Jurkat, Clone E6-1 (cell line): ENCODE measurements at places on chromosomes 2 and 18.

DNA sequence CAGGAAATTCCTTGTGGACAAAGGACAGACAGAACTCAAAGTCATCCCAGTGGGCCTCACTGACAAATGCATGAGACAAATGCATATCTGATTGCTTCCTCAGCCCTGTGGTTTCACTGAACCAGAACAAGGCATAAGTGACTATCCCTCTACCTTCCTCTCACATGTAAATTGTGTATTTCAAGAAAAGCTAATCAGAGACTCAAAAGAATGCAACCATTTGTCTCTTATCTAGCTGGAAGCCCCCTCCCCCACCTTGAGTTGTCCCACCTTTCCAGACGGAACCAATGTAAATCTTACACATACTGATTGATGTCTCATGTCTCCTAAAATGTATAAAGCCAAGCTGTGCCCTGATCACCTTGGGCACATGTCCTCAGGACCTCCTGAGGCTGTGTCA lies 102.0 kb upstream of the TMEM200C start:
- no peak for DNase-seq

GRCh38 chr2:99478632-99479031 lies 11.2 kb downstream of the REV1 start:
- no peak for DNase-seq

- DNase-seq: no peak
Measured at GRCh38 chr2:237472187-237472712, 14.8 kb upstream of the MLPH start.

DNA sequence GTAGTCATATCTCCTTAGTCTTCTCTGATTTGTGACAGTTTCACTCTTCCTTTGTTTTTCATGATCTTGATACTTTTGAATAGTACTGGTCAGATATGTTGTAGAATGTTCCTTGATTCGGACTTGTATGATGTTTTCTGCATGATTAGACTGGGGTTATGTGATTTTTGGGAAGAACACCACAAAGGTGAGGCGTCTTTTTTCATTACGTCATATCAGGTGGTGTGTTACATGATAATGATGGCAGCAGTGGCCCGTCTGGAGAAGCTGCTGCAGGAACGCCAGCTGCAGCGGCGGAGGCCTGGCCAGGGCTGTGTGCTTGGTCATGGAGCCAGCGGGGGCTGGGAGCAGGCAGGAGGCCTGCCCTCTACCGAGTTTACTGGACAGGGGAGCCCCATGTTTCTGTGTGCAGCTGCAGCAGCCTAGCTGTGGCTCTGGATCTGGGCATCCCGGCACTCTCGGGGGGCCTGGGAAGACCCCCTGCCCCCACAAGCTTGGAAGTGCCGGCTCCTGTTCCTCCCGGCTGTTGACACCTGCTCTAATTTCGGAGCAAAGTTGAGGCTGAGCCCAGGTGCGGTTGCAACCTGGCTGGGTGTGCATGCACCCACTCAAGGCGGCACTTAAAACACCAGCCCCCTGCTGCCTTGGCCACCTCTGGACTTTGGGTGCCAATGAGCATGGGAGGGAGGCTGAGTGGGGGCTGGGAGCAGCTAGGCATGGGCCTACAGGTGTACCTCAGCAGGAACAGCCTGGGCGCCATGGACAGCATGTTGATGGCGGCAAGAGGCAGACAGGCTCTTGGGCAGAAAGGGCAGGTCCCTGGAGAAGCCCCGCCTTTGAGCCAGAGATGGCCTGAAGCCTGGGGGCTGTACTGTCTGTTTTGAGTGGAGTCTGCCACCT lies 26.1 kb downstream of the SLC4A10 start:
- DNase-seq: no peak

DNA sequence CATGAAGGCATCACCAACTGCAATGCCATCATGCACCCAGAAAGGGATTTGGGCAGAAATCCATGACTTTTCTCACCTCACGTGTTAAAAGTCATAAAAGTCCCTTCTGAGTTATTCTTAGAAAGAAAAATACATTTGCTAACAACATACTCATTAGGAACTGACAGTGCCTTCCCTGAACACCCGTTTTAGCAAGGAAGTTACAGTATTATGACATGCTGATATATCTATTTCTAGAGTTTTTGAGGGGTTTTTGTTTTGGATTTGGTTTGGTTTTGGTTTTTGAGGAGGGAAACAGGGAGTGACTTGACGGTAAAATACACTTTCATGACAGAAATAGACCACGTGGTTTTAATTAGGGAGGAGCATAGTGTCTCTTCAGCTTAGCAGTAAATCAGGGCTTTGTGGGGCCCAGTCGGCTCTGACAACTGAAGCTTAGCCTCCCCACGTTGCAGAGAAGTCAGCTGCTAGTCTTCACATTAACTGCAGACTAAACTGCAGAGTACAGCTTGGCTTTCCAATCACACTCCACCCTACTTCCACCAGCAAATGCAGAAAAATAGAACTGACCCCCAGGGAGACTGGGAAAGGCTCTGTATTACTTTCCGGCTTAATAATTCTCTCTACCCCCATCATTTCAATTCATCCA lies 141.4 kb downstream of the FAM124B start:
- no peak for DNase-seq

DNA sequence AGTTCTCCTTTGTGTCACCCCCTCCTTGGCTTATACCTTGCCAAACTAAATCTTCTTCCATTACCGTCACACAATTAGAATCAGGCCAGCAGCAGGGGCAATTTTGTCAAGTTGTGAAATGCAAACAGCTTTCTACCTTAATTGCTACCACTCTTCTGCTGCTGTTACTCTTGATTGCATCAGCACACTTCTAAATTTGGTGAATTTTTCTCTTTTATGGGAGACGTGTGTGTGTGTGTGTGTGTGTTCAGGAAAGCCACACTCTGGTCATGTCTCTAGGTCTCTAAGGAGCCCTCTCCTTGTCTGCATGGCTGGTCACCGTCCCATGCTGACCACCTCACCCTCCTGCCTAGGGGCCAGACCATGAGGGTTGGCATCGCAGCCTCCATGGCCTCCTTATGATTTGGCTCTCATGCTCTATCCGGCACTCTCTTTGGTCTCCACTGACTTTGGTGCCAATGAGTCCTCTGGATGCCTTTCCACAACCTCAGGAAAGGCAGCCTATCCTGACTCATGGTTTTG lies 87.7 kb downstream of the GATA6 start:
- no peak for DNase-seq

DNA sequence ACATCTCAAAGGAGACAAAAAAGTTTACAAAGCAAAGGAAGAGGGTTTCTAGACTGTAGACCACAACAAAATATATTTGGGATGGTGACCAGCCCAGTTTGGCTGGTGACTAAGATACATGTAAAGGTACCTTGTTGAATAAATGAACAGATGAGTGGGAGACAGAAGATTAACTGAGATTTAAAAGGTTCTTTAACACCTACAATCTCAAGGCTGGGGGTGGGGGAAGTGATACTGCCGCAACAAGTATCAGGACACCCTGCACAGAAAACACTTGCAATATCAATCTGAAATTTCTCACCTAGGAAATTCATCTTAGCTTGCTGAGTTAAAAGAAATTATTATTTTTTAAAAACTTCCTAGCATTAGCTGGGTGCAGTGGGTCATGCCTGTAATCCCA lies 8.3 kb downstream of the RNF149 start:
- DNase-seq: no peak

GRCh38 chr2:62410015-62410453 lies 96.0 kb downstream of the TMEM17 start:
- DNase-seq: no peak

- no peak for DNase-seq
Measured at GRCh38 chr2:147595200-147595599, 249.6 kb upstream of the ACVR2A start.

DNA sequence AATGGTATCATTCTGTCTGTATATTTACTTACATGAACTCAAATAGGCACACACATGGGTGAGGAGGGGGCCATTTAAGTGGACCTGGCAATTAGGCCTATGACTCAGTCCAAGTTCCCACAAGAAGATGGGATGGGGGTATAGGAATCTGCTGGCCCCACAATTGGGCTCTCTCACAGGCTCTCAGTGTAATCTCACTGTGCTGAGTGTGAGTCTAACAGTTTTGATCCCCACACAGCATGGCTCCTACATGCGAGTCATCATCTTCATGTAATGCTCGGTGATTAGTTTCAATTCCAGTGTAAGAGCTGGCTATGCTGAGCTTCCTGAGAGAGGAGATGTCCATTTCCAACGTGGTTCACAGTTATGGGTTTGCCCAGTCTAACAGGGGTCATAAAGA lies 114.0 kb downstream of the GATA6 start:
- no peak for DNase-seq

GRCh38 chr2:213766465-213766901 lies 482.2 kb downstream of the SPAG16 start:
- no peak for DNase-seq

- DNase-seq: no peak
Measured at GRCh38 chr2:217953011-217953481, 49.7 kb downstream of the TNS1 start.

GRCh38 chr2:7930800-7931635 lies 750.8 kb upstream of the ID2 start:
- DNase-seq: no peak

GRCh38 chr2:169910109-169910799 lies 83.0 kb downstream of the UBR3 start:
- DNase-seq: no peak

DNA sequence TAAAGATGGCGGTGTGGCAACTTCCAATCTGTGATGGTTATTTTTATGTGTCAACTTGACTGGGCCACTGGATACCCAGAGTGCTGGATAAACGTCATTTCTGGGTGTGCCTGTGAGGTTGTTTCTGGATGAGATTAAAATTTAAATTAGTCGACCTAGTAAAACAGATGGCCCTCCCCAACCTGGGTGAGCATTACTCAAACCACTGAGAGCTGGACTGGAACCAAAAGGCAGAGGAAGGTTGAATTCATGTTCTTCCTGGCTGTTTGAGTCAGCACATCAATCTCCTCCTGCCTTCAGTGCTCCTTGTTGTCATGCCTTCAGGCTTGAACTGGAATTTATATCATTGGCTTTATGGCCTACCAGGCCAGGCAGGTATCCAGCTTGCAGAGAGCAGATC lies 190.8 kb upstream of the RGPD4 start:
- DNase-seq: no peak

- DNase-seq: no peak
Measured at GRCh38 chr2:23772056-23772455, 154.9 kb downstream of the ATAD2B start.

GRCh38 chr18:28854964-28855363 lies 678.0 kb upstream of the CDH2 start:
- DNase-seq: no peak

DNA sequence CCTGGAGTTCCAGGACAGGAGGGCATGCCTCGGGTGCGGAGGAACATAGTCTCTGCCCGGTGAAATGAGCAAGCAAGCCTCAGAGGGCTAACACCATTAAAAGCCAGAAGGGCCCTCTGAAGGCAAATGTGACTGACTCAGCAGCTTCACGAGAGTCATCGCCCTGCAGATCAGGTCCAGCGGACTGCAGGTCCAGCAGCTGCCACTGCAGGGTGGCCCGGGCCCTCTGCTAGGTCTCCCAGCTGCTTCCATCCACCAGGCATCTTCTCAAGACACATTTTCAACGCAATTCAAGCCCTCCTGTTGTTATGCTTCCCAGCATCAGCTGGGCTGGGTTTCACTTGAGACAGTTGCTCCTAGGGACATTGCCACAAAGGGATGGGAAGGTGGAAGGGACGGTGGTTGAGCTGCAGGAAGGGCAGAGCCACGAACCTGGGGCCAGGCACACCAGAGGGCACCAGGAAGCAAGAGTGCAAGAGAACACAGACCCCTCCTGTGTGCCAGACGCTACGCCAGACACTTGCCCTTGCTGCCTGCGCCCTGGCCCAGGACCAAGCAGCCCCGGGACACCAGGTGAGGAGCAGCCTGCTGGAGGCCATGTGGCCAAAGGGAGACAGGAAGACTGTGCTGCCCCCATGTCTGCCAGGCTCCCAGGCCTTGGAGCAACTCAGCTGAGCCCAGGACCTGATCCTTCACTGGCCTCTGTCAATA lies 173.0 kb downstream of the HDAC4 start:
- no peak for DNase-seq

- DNase-seq: no peak
Measured at GRCh38 chr18:46469186-46469915, 187.7 kb downstream of the LOXHD1 start.

GRCh38 chr18:35524226-35524625 lies 26.5 kb upstream of the INO80C start:
- DNase-seq: no peak

- no peak for DNase-seq
Measured at GRCh38 chr2:239305771-239306170, 95.0 kb downstream of the HDAC4 start.

- DNase-seq: no peak
Measured at GRCh38 chr2:182581196-182581935, 134.7 kb upstream of the DNAJC10 start.

- peak; percentile 46 for DNase-seq
Measured at GRCh38 chr2:225002656-225003045, 39.6 kb downstream of the DOCK10 start.

DNA sequence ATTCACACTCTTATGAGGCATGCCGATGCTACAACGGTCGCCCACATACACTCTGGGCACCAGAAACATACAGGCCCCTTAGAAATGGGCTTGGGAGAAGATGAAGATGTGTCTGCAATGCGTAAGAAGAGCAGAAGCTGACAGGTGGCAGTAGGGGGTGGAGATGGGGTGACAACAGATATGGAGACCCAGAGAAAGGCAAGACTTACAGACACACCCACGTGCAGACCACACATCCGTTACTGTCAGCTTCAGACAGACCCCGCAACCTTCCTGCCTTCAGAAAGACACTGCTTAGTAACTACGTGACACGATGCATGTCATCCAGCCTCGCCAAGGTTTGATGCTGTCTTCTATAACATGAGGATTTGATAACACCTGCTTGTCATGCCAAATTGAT lies 89.5 kb downstream of the ZFP36L2 start:
- DNase-seq: peak; percentile 98

GRCh38 chr2:160835166-160835565 lies 325.1 kb upstream of the TANK start:
- no peak for DNase-seq
